ENCODE measurements at places on chromosomes 2 and 18.

DNA sequence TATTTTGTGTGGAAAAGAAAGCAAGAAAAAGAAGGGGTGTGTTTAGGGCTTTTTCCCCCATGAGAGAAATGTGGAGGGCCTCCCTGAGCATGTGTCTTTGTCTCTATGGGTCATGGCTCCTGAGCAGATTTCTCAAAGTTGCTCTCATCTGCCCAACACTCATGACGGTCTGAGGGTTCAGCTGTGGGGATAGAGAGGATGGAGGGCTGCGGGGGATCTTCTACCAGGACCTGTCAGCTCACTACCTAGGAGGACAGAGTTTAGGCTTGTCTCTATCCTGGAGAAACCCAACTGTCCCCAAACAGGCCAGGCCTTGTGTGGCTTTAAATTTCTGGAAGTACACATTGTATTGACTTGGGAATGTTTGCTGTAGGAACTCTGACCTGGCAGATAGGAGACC, 342.2 kb downstream of the MYCN start:
- no peak for DNase-seq

DNA sequence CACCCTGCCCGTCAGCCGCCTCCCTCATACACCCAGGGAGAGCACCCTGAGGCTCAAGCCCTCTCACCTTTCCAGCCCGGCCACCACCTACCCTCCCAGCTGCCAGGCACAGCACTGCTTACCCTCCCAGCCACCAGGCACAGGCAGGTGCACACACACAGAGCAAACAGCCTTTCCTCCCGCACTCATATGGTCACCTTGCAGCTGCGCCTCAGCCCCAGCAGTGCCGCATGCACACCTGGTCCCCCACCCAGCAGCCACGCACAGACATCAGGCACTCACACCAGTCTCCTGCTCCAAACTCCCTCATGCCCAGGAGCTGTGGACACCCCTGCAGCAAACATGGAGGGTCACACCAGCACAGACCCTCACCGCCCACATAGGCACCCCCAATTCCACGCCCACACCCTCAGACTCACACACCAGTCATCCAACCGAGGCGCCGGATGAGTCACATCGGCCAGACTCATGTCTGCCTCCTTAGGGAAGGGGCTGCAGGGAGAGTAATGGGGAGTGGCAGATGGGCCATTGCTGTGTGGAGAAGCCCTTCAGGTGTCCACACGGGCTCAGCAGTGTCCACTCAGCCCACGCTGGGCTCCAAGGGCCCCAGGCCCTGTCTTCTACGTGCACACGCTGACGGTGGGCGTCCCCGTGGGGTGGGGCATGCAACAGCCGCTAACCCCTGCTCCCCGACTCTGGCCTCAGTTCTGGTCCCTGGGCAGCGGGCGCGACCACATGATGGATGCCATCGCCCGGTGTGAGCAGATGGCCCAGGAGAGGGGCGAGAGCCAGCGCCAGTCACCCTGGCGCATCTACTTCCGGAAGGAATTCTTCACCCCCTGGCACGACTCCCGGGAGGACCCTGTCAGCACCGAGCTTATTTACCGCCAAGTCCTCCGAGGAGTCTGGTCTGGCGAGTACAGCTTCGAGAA, 22.3 kb upstream of the GPR17 start:
- no peak for DNase-seq

GRCh38 chr2:222710736-222711135, 39.3 kb downstream of the MOGAT1 start:
- DNase-seq = no peak

- no peak for DNase-seq
Measured at GRCh38 chr18:69752737-69753380, 194.8 kb downstream of the CD226 start.

DNA sequence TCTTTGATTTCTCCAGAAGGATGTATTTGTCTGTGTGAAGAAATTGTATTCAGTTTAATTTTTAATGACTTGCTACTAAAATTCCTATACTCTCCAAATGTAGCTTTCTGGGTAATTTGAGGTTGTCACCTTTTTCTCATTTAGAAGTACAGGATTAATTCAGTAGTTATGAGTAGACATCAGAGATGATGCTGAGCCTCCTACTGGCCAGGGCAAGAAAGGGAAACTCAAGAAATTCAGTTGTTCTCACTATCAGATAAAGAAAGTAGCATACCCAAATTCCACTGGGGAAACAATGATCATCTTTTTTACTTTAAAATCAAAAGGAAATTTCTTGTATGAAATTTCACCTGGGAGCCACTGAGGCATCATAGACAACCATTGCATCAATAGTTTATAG, 199.4 kb downstream of the SATB2 start:
- no peak for DNase-seq

DNA sequence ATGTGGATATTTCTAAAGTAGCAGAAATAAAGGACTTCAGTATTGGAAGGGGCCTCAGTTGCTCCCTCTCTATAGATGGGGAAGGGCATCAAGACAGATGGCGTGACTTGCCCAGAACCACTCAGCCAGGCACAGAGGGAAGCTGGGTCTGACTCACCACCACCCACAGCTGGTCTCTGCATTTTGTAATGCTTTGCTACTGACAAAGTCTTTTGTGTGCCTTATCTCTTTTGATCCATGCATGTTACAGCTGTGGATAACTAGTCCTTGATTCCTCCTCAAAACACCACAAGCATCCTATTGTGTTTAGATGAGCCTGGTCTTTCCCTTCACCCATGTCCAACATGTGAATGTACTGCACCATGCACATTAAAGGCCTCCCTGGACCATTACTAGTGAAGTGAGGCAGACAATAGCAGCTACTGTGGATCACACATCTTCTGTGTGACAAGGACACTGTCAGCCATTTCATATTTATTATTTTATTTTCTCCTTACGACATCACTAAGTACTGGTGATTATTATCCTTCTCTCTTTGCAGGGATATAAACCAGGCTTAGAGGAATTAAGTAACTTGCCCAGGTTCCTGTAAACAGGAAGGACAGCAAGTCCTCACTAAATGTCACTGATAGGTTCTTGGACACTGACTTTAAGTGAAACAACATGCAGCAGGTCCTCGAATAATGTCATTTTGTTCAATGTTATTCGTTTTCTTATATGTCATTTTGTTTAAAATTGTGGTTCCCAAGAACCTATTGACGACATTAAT, 29.6 kb upstream of the IL37 start:
- DNase-seq = no peak

GRCh38 chr18:58231930-58232329, 187.9 kb downstream of the NEDD4L start:
- DNase-seq = no peak

DNA sequence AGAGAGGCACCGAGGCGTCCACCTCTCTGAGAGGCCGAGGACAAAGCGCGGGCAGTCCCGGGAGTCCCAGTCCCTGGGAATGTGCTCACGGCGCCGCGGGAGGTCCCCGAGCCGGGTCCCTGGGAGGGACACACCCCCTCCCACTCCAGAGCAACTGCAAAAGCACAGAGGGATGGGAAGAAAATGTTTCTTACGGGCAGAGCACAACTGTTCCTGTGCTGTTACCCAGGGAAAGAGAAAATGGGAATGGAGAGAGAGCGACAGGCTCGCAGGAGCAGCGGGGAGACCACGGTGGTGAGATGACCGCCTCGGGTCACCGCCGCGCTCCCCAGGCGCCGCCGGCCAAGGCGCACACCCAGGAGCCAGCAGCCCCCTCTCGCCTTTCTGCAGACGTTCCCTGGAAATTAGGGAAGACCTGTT, 1.2 kb upstream of the BCL11A start:
- peak; percentile 68 for DNase-seq

DNA sequence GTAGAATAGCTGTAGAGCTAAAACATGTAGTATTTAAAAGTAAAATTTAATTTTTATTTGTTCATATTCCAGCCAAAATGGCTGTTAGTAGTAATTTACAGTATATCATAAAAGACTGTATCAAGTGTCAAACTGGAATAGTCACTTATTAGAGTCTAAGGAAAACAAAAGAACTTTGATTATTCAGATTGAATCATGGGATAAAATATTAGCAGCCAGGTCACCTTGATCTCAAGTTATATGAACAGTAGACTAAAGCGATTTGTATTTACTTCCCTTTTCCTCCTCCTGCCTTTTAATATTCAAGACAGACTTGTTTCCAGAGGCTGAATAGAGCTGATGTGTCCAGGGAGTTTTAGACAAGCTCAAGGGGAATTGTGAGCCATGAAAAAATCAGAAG, 54.4 kb downstream of the PMAIP1 start:
- no peak for DNase-seq

DNA sequence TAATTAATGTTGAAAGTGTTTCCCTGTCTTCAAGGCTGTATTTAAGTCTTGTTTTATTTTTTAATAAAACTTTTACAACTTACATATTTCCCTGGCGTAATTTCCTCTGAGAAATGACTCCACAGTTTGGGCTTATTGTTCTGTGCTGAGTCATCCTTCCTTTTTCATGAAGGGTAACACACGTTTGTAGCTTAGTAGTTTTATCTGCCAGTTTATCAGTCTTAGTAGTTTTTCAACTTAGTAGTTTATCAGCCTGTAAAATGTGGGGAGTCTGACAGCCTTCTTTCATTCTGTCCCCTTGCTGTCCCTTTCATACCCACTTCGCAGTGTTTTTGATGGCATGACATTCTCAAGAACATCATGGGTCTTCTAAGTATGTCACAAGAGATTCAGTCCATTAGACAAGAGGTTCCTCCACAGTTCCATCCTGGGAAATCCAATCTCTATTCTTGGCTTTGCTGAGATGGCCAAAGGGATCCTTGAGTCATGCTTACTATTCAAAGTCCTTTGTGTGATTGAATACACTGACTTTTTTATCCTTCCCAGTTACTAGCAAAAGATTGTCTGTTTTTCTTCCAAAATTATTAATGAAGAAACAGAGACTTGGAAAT, 60.0 kb upstream of the SGPP2 start:
- no peak for DNase-seq

Measured in brain (organoid and tissue), 16 donors.